ENCODE measurements at places on chromosomes 1 and 21.

- DNase-seq: no peak
Observed at GRCh38 chr1:101136739-101137138, 100.1 kb upstream of the S1PR1 start.

DNA sequence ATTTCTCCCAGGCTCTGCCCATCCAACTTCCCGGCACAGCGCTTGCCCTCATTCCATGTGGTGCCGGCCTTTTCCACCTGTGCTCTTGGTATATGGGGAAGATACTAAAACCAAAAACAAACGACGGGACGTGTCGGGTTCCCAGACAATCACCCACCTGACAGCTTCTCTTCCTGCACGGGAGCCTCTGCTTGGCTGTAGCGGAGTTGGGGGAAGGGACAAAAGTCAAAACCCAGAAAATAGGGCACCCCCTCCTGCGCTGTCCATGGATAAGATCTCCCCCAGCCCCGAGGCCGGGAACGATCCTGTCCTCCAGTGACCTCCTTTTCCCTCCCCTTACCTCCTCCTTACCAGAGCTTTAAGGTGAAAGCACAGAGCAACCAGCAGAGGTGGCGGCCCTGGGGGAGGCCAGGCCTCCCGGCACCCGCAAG lies 640 bp downstream of the JTB start:
- DNase-seq: no peak

- DNase-seq: no peak
Observed at GRCh38 chr1:10056599-10056987, 23.8 kb downstream of the UBE4B start.

GRCh38 chr1:223301371-223301770 lies 62.6 kb downstream of the SUSD4 start:
- DNase-seq: no peak

- DNase-seq: no peak
Observed at GRCh38 chr1:117605164-117605773, 579 bp upstream of the TENT5C start.
